Astrocyte (in vitro differentiated cells and primary cell): ENCODE measurements at places on chromosomes 3 and 15. TPM values are rescaled to one million over a fixed set of nuclear protein-coding genes. Genes with fewer than 3 reads are reported as not detected.

DNA sequence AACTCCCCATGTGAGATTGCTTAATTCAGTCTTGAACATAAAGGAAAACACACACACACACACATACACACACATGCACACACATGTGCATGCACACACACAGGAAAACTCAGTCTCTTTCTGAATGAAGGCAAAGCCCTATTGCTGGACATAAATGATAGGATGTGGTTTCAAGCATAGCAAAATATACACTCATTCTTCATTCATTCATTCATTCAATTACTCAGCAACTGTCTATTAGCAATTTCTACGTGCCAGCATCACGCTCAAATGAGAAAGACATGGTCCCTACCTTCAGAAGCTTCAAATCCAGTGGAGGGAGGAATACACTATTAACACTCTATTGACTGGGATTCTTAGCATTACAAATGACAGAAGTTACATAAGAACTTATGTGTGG lies 41.8 kb upstream of the UBE2E2 start:
- H3K4me3 ChIP-seq: no peak overlapping the region
- no peaks in the 10 kb centered on the region for H3K36me3 ChIP-seq
- H3K27ac ChIP-seq: no peak overlapping the region
- no peaks in the 10 kb centered on the region for H3K27me3 ChIP-seq
- peak; percentile 7 for DNase-seq

DNA sequence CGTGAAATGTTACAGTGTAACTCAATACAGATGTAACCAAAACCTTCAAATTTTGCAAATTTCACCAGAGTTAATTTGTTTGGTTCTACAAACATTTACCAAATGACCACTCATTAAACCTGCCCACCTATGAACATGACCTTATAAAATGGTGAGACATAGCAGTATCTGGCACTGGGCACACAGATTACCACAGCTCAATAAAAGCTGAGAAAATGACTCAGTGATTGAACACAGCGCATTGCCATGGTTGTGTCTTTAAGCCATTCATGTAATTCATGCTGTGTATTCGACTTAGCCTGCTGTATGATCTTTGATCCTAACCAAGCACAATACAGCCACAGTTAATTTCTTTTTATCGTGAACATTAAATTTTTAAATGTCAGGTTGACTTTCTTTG lies 11.3 kb downstream of the PPARG start:
- H3K4me1 ChIP-seq: peaks cover under 1% of the 10 kb centered on the region
- H3K27ac ChIP-seq: no peak overlapping the region
- no peaks in the 10 kb centered on the region for H3K27me3 ChIP-seq
- DNase-seq: no peak

DNA sequence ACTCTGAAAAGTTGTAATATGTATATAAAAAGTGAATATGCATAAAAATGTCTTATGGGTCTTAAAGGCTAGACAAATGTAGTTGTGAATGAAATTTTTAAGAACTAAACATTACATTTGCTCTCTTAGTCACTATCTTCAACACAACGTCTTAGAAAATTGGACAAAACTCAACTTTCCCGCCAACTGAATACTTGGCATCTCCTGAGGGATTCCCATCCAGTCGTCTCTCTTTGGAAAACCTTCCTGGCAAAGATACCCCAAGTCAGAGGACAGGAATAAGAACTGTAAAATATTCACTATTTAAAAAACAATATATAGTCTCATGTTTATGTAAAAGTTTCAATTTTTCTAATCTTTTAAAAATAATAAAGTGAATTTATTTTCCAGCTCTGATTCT lies 354.8 kb downstream of the GRM7 start:
- H3K27me3 ChIP-seq: no peaks in the 10 kb centered on the region
- no peaks in the 10 kb centered on the region for H3K4me1 ChIP-seq
- H3K4me3 ChIP-seq: no peak overlapping the region
- no peak overlapping the region for H3K27ac ChIP-seq
- H3K36me3 ChIP-seq: no peaks in the 10 kb centered on the region
- no peak for DNase-seq

- H3K36me3 ChIP-seq: no peaks in the 10 kb centered on the region
- H3K4me3 ChIP-seq: no peak overlapping the region
- H3K27ac ChIP-seq: peak overlapping the region; percentile 81
- peak; percentile 88 for DNase-seq
- no peaks in the 10 kb centered on the region for H3K27me3 ChIP-seq
These were observed 6.7 kb downstream of the PAQR5 start for GRCh38 chr15:69305204-69305931.

- H3K36me3 ChIP-seq: no peaks in the 10 kb centered on the region
- H3K27me3 ChIP-seq: no peaks in the 10 kb centered on the region
- no peak overlapping the region for H3K4me3 ChIP-seq
- peak; percentile 67 for DNase-seq
- peaks cover 15% of the 10 kb centered on the region for H3K4me1 ChIP-seq
These were observed 4.6 kb upstream of the KCTD6 start for GRCh38 chr3:58487140-58487886.

DNA sequence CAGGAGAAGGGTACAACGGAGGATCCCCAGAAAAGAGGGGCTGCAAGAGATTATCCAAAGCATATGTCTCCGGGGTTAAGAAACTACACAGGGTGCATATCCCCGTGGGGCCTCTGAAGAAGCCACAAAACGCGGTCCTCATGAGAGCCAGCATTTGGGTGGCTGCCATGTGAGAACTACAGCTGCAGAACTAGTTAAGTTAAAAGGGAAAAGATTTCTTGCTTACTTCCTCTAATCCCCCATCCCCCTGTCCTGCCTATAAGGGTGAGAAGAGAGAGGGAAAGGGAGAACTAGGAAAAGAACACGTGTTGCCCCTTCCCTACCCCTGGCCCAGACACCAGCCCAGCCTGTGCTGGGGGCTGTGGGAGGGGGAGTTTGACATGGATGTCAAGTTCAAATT lies 70.4 kb upstream of the PCSK6 start:
- H3K36me3 ChIP-seq: no peaks in the 10 kb centered on the region
- no peak overlapping the region for H3K27ac ChIP-seq
- no peak for DNase-seq
- no peaks in the 10 kb centered on the region for H3K4me1 ChIP-seq
- H3K27me3 ChIP-seq: peaks cover 8% of the 10 kb centered on the region
- H3K4me3 ChIP-seq: no peak overlapping the region

GRCh38 chr15:69599271-69599670 lies 146.7 kb downstream of the RPLP1 start:
- no peak overlapping the region for H3K4me3 ChIP-seq
- no peak for DNase-seq
- no peak overlapping the region for H3K27ac ChIP-seq
- H3K4me1 ChIP-seq: peaks cover 12% of the 10 kb centered on the region
- peaks cover 42% of the 10 kb centered on the region for H3K27me3 ChIP-seq

- H3K36me3 ChIP-seq: peaks cover 29% of the 10 kb centered on the region
- no peak for DNase-seq
- no peak overlapping the region for H3K4me3 ChIP-seq
- H3K27me3 ChIP-seq: no peaks in the 10 kb centered on the region
- H3K4me1 ChIP-seq: no peaks in the 10 kb centered on the region
These were observed 8.8 kb upstream of the LRCH3 start for GRCh38 chr3:197782230-197782629.

The ADAMTS7 gene
- total RNA-seq: 21.4 and 25.5 TPM in 2 replicates

GRCh38 chr15:100682468-100682867 lies 80.1 kb downstream of the ASB7 start:
- no peaks in the 10 kb centered on the region for H3K27me3 ChIP-seq
- peaks cover 12% of the 10 kb centered on the region for H3K4me1 ChIP-seq
- no peak overlapping the region for H3K4me3 ChIP-seq
- no peaks in the 10 kb centered on the region for H3K36me3 ChIP-seq

GRCh38 chr3:31634476-31634875 lies 101.8 kb downstream of the STT3B start:
- DNase-seq: peak; percentile 44
- no peak overlapping the region for H3K27ac ChIP-seq
- H3K4me3 ChIP-seq: no peak overlapping the region
- H3K27me3 ChIP-seq: no peaks in the 10 kb centered on the region

DNA sequence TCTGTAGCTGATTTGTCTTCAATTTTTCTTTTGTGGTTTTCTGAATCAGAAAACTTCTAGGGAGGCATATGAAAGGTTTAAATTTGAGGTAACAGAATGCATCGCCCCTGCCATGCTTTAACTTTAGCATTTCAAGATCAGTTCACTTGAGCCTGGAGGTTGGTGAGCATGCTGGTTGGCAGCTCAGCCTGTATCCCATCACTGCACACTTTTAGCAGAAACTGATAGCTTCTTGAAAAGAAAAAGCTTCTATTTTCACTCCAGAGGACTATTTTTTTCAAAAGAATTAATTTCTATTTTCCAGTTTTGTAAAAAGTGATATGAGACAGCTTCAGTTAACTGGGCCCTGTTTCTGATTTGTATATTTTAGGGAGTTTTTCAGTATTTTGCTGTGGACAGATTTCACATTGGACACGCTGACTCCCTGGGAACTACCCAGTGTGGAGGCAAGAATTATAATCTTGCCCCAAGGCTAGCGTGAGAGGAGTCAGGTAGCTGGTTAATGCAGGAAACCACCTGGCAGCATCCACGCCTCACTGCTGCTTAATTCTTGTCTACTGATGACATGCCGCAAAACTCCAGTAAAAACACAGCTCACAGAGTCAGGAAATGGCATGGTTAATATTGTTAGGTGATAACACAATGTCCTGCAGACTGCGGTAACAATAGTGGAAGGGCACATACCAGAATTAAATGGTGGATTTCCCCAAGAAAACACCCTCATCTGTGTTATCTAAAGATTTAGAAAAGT lies 71.4 kb downstream of the DUT start:
- H3K4me3 ChIP-seq: no peak overlapping the region
- DNase-seq: peak; percentile 67
- no peaks in the 10 kb centered on the region for H3K27me3 ChIP-seq
- peaks cover 2% of the 10 kb centered on the region for H3K36me3 ChIP-seq
- H3K27ac ChIP-seq: no peak overlapping the region

The IL17RD gene
- 8.7 and 13.0 TPM in 2 replicates for total RNA-seq

GRCh38 chr3:55790596-55791350 lies 303.7 kb upstream of the WNT5A start:
- H3K27me3 ChIP-seq: no peaks in the 10 kb centered on the region
- peak; percentile 5 for DNase-seq
- no peaks in the 10 kb centered on the region for H3K36me3 ChIP-seq
- H3K4me3 ChIP-seq: no peak overlapping the region
- H3K27ac ChIP-seq: no peak overlapping the region

The SYNPR gene
- 0.27 TPM in 1 of 2 replicates, not detected in the other for total RNA-seq

DNA sequence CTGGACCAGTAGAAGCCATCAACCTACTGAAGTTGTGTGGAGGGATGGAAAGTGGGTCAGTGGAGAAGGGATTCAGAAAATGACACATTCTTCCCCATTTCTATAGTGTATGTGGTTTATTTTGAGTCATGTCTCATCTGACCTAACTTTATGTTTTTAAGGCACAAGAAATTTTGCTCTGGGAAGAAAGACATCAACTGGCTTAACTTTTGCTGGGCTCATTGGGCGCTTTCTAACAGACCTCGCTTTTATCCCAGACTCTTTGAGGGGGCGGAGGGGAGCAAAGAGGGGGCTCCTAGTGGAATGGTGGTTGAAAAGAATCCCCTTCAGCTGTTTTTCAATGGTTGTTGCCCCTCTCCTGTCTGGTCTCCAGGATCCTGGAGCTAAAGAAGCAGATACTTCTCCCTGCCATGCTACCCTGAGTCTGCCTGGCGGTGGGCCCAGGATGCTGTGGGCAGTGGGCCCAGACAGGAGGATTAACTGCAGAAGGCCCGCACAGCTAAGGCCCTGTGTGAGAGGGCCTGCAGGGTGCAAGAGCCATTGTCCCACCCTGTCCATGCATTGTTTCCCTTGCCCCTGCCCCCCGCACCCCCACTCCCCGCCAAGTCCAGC lies 14.5 kb downstream of the CSRNP1 start:
- H3K27ac ChIP-seq: no peak overlapping the region
- H3K4me3 ChIP-seq: no peak overlapping the region
- no peak for DNase-seq
- peaks cover 12% of the 10 kb centered on the region for H3K4me1 ChIP-seq
- H3K36me3 ChIP-seq: peaks cover 38% of the 10 kb centered on the region

DNA sequence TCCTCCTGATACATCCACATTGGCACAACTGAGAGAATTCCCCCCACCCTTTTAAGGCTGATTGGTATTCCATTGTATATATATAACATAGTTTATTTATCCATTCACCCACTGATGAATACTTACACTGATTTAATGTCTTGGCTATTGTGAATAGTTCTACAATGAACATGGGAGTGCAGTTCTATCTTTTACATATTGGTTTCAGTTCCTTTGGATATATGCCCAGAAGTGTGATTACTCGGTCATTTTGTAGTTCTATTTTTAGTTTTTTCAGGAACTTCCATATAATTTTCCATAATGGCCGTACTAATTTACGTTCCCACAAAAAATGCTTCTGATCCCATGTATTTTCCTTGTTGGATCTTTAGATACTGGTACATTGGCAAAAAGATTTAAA lies 135.3 kb downstream of the FMN1 start:
- no peaks in the 10 kb centered on the region for H3K27me3 ChIP-seq
- H3K27ac ChIP-seq: no peak overlapping the region
- no peak overlapping the region for H3K4me3 ChIP-seq

DNA sequence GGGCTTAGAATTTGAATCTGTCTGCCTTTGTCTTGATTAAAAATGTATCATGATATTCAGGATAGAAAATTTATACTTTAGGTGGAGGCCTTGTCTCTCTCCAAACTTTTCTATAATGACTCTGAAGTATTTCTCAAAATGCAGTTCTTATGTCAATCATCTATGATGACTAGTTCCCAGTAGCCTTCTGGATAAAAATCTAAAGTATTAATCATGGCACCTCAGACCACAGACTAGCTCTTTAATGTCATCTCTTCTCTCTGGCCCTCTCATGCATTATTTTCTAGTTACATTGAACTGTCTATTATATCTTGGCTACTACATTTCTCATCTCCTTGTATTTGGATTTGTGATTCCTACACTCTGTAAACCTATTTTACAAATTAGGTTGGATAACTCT lies 96.9 kb downstream of the ZPLD1 start:
- no peak overlapping the region for H3K27ac ChIP-seq
- H3K36me3 ChIP-seq: no peaks in the 10 kb centered on the region
- no peaks in the 10 kb centered on the region for H3K4me1 ChIP-seq
- no peaks in the 10 kb centered on the region for H3K27me3 ChIP-seq
- H3K4me3 ChIP-seq: no peak overlapping the region
- DNase-seq: no peak

DNA sequence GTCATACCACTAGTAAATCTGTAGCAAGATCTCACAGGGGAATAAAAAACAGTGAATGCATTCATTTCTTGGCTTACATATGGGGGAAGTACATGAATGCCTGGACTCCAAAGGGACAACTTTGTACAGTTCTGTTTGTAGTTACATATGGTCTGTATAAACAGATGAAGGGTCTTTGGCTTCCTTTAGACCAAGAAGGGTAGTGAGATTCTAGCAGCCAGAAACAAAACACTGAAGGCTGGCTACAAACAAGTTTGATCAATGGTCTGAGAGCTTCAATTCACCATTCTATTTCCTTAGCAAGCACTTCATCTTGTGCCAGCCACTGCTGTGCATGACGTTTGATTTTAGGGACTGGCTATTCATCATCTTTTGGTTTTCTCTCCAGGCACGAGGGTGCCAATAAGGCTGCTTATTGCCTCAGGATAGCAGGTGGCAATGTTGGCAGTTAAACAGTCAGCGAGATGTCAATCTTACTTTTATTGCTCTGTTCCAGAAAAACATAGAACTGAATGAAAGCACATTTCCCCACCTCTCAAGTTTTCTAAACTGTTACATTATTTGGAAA lies 313.7 kb upstream of the COL8A1 start:
- no peak for DNase-seq
- no peaks in the 10 kb centered on the region for H3K36me3 ChIP-seq
- no peak overlapping the region for H3K27ac ChIP-seq
- peaks cover 3% of the 10 kb centered on the region for H3K4me1 ChIP-seq

The NANOGP8 gene
- total RNA-seq: not detected in 2 replicates

The TTLL13 gene
- total RNA-seq: 0.14 TPM in 1 of 2 replicates, not detected in the other
